ENCODE measurements at places on chromosomes 5 and 9.

- DNase-seq, result no peak
Observed at GRCh38 chr9:84804951-84805694, 135.6 kb downstream of the NTRK2 start.

DNA sequence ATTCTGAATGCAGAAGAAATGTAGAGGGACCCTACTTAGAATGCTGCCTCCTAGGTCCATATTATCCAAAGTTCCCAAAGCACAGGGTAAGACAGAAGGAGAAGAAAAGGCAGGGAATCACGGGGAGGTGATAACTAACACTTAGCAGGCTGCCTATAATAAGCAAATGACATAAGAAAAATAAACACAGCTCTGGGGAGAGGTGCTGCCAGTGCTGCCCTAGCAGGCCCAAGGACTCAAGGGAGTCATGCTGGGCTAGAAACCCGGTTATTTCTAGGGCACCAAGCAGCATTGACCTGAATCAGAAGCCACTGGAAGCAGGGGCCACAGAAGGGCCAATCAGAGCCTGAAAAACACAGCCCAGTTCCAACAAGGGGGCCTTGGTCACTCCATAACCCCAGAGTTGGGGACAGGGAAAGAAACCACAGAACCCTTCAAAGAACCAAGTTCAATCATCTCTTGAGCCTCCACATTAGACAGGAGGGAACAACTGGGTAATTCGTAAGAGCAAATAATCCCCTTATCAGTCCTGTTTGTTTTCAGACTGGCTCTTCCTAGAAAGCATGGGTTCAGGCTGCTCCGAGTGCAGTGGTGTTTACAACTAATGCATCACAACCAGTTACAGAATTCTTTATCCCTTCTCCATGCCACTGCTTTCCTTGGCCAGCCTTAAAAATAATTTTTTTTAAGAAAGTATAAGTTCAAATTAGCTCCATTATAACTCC lies 24.0 kb downstream of the NRG2 start:
- no peak for DNase-seq

DNA sequence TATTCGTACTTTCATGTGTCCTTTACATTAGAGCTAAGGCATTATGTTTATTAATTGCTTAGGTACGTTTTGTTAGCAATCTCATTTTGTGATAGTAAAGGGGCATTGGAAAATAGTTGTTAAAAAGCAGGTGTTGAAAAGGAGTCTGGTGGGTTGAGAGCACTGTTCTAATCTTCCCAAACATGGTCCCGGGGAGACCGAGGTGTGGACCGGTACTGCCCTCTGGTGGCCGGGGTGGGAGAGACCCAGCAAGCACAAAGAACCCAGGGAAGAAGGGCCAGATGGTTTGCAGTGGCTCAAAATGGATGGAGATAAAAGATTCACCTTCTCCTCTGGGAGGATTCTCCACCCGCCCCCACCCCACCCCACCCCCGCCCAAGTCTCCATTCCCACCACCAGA lies 26.1 kb downstream of the IDNK start:
- peak; percentile 65 for DNase-seq

DNA sequence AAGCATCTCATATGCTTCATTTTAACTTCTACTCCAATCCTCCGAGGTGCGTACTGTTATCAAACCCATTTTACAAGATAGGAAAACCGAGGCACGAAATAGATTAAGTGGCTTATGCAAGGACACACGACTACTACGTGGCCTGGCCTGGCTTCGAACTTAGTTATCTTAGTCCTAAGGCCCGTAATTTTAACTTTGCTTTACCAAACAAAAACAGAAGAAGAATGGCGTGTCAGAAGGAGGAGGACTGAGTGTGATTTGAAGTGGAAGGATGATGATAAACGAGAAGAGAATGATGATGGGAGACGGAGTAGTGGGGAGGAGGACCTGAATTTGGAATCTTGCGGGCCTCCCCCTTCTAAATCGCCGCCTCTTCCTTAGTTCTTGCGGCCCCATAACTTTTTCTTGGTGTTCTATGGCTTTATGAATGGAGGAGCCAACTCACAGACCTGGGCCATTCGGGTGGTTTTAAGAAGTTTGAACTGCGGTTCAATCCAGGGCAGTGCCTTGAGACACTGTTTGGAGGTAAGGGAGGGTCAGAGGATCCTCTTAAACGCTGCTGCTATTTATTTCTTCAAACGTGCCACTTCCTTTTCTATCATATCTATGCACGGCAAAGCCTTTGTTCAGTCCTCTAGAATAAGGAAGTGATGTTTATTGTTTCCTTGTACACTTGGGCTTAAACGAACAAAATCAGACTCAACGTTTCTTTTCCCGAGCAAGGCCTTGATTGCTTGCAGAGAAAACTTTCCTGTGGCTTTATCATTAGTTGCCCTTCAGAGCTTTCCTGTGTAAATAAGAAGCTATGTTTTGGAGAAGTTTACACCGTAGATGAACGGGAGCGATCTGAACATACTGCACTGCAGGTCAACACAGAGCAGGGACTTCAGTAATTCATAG lies 795 bp downstream of the CNOT8 start:
- DNase-seq, result no peak

DNA sequence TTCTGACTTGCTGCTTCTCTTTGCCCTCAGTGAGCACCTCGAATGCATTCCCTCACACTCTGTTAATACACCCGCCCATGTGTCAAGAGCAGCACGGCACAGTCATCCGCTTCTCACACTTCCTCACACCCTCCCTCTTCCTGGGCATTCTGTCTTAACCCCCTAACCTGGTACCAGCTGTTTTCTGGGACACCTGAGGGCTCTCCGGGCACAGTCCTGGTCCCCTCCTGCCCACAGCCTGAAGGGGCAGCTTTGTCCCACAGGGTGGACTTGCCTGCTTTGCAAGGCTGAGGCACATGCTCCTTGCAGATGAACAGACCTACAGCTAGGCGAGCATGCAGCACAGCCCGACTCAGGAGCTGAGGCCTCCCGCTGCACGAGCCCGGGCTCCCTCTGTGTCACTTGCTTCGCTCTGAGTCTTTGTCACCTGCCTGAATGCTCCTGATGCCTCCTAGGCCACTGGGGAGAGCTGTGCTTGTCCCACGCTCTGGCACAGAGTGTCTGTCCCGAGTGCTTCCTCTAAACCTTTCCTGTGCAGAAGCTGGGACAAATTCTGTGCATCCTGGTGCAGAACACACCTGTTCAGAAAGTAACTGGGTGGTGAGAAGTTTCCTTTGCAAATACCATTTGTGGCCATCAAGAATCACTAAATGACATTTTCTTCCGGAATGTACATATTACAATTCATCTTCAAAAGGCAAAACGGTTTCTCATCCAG lies 47.8 kb downstream of the AHRR start:
- no peak for DNase-seq

- no peak for DNase-seq
Observed at GRCh38 chr9:133307301-133307700, 28.7 kb downstream of the SURF6 start.

DNA sequence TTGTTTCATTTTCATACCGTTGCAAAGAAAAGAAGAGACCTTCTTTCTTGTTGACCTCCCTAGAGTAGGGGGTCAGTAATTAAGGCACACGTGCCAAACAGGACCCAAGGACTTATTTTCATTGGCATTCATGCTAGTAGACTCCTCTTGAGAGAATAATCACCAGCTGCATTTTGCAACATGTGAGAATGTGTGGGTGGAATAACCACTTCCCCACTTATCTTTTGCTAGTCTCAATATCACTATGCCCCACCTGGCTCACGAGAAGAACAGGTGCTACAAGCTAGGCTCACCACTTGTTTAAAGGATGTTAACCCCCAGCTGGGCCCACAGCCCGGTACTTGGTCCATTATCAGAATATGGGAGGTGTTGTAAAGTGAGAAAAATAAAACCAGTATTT lies 460.7 kb upstream of the MEF2C start:
- no peak for DNase-seq

DNA sequence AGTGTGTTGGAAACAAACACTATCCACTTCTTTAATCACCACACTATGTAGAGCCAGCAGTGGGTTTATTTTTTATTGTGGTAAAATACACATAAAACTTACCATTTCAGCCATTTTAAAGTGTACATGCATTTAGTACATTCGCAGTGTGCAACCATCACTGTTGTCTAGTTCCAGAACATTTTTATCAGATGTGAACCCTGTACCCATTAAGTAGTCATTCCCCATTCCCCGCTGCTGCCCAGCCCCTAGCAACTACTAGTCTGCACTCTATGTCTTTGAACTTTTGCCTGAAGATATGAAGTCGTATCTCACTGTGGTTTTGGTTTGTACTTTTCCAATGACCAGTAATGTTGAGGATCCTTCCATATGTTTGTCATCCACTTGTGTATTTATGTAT lies 30.2 kb upstream of the F2R start:
- no peak for DNase-seq

- DNase-seq, result peak; percentile 4
Observed at GRCh38 chr5:35736280-35736679, 118.6 kb downstream of the SPEF2 start.

GRCh38 chr9:114776683-114777399 lies 29.0 kb downstream of the TNFSF15 start:
- no peak for DNase-seq

GRCh38 chr9:34454571-34455065 lies 3.8 kb downstream of the FAM219A start:
- DNase-seq, result no peak

- DNase-seq, result no peak
Observed at GRCh38 chr9:90504486-90504885, 138.1 kb downstream of the DIRAS2 start.

- no peak for DNase-seq
Observed at GRCh38 chr9:8266861-8267260, 467.3 kb upstream of the DMAC1 start.

Measured in stimulated activated CD4-positive, alpha-beta T cell treated with anti-CD3 and anti-CD28 coated beads, Interleukin-2, amount 100 ng/mL, for 48 hours (primary cell).